ENCODE measurements at places on chromosomes 3 and 15.

GRCh38 chr15:80560601-80561400, 134.3 kb upstream of the ABHD17C start:
- DNase-seq, result no peak

- no peak for DNase-seq
Observed at GRCh38 chr3:30539772-30540171, 66.6 kb upstream of the TGFBR2 start.

- no peak for DNase-seq
Observed at GRCh38 chr15:91752081-91752785, 101.3 kb upstream of the SLCO3A1 start.

DNA sequence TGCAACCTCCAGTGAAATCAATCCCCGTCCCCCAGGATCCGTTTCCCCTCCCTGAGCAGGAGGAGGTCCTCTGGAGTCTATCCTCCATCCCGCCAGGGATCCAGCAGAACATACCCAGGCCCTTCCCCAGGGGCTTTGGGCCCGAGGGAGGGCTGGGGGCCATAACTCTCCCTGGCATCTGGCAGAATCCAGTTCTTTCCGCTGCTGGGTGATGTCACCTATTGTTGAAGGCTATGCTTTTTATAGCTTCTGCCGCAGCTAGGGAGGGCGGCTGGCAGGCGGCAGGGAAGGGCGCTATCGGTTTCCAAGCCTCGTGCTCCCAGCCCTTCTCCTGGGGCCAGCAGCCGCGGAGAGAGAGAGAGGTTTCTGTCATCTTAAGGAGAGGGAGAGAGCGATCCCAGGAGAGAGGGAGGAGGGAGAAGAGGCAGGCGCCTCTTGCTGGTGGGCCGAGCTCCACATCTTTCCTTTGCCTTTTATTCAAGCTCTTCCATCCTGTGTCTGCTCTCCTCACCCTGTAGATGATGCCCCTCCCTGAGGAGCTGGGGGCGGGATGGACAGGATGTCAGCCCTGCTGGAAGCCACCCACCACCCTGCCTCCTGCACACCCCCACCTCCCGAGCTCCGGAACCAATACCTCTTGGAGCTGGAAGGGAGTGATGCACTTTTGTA, 120.1 kb downstream of the ANP32A start:
- no peak for DNase-seq

GRCh38 chr3:71503525-71504249, 79.8 kb downstream of the FOXP1 start:
- DNase-seq, result no peak

GRCh38 chr3:136387031-136387430, 136.9 kb downstream of the PCCB start:
- DNase-seq, result no peak

GRCh38 chr3:171753665-171754408, 56.4 kb downstream of the PLD1 start:
- DNase-seq, result no peak

DNA sequence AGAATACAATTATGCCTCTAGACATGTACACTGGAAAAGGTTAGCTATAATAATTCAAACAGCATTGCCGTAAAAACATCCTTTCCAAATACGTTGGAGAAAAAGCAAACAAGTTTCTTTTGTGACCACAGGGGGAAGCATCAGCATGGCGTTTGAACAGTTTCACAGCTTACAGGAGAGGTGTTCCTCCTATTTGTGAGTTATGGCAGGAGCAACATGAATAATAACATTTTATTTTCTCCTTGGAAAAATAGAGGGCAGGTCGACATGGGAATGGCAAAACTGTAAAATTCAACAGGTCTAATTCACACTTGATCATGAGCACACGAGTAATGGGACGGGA, 39.7 kb upstream of the GADL1 start:
- no peak for DNase-seq

DNA sequence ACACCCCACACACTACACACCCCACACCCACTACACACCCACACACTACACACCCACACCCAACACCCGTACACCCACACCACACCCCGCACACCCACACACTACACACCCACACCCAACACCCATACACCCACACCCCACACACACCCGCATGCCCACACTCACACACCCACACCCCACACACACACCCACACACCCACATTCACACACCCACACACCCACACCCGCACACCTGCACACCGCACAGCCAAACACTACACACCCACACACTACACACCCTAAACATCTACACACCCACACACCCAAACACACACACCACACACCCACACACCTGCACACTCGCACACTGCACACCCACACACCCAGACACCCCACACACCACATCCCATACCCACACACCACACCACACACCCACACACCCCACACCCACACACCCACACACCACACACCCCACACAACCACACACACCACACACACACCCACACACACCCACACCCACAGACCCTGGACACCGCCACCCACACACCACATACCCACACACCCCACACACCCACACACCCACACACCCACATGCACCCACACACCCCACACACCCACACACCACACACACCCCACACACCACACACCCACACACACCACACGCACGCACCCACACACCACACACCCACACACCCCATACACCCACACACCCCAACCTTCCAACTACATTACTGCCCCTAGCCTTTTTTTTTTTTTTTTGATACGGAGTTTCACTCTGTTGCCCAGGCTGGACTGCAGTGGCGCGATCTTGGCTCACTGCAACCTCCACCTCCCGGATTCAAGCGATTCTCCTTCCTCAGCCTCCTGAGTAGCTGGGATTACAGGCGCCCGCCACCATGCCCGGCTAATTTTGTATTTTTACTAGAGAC, 16.9 kb downstream of the CEP19 start:
- no peak for DNase-seq

DNA sequence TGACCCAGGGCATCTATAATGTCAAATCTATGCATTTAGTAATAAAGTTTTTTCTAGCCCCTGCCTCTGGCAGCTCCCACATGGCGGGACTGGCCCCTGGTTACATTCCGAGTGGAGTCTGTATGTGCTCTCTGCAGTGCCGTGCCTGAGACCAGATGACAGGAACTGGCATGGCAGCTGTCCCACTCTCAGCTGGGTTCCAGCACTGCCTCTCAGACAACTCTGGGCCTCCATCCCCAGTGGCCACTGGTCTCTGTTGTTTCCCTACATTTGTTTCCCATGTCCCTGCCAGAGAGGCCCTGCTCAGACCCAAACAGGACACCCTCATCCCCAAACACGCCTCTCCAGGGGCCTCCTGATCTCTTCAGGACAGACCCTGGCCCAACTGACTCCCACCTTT, 109.3 kb downstream of the OCA2 start:
- DNase-seq, result no peak

GRCh38 chr3:71955240-71956068, 170.5 kb upstream of the PROK2 start:
- no peak for DNase-seq

GRCh38 chr15:20346082-20346805, 195.4 kb downstream of the GOLGA6L6 start:
- DNase-seq, result no peak

DNA sequence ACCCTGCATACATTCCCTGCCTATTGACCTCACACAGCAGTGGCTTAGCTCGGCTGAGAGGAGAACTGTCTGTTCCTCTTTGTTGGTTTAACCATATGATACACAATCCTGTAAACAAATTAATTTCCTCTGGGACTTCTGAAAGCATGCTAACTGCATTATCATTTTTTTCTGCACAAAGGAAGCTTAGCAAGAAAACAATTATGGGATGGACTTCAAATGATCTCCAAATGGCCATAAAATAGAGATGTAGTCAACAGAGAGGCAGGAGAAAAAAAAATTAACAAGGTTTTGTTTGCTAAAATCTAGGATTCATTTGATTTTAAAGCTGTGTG, 14.4 kb upstream of the TMC3 start:
- no peak for DNase-seq

DNA sequence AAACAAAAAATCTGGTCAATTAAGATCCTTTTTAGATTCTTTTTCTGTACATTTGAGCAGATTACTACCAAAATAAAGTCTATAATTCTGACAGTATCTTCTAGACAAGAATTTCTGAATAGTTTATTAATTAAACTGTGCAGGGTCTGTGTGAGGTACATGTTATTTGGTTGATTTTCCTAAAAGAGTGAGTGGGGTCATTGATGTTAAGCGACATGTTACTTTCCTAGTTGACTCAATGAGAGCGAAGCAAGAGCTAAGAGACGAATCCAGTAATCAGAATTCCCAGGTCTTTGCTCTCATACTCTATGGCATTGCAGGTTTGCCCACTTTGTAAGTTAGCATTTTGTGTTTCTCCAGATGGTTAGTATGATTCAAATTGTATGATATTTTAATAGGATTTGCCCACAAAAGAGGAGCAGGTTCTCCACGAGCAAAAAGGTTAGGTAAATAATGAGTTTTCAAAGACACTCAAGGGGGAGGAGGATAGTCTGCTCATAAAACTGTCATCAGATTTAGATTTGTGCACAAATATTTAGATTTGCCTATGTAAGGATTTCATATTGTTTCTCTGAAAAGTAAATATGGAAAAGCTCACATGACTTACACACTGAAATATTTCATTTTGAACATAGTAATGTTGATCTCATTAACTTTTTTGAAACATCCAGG, 217.2 kb upstream of the CGNL1 start:
- no peak for DNase-seq

DNA sequence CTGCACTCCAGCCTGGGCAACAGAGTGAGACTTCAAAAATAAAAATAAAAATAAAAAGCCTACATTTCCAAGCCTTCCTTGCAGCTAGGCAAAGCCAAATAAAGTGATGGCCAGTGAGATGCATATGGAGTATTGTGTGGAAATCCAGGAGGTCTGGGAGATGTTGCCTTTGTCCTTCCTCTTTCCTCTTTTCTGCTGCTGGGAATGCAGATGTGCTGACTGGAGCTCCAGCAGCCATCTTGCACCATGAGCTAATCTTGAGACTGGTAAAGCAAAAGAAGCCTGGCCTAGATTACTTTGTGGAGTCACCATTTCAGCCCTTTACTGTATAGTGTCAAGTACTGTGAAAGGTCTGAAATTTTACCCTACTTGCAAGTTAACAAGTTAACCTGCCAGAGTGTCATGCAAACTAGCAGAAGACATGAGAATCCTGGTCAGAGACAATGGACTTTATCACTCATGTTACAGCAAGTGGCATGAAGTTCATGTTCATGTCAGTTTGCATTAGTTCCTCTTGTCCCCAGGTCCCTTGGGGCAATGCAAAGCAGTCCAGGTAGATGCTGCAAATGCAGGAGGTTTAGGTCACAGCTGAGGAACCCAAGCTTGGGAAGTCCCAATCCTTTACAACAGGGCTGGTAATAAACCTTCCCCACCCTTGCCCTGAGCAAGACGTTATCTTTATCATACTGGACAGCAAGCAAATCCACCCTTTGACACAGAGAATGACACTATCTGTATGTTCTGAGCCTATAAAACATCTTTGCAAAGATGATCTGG, 103.1 kb downstream of the TLE3 start:
- peak; percentile 72 for DNase-seq

DNA sequence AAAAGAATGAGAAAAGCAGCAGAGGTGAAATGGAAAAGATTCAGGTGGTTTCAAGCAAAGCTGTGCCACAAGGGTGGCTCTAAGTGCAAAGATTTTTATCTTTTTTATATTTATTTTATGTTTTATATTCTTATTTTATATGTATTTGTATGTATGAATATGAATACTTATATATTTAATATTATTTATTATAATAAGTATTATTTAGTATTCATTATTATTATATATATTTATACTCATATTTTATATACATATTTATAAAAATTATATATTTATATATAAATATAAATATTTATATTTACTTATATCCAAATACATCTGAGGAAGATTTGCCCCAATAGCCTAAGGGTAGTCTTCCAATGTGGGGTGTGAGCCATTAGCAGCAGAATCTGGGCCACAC, 1002.0 kb downstream of the CADM2 start:
- DNase-seq, result no peak

DNA sequence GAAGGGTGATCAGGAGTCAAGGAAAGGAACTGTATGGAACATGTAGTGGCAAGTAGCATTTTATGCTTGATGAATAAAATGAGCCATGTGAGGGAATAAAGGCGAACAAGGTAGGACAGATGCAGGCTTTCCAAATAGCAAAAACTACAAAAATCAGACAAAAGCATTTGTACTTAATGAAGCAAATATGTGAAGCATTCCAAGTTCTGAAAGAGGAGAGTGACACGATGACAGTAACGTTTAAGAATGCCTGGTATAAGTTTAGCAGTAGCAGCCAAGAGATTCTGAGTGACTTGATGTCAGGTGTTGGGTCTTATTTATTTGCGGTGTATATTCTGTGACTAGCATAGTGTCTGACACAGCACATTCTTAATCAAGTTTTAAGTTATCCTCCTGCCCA, 408.2 kb upstream of the RASGRP1 start:
- DNase-seq, result no peak

DNA sequence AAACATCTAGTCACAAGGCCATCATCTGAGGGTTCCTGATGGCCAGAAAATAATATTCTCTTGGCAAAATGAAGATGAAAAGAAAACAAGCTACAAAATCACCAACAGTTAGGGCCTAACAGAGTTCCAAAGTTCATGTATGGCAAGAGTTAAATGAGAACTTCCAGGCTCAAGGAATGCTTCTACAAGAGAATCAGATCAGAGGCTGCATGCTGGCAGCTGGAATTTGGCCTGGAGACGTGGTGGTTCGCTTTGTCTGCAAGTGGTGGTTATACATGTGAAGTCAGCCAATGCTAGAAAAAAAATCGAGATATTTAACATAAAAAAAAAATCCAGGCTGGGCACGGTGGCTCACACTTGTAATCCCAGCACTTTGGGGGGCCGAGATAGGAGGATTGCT, 5.6 kb downstream of the SIAH2 start:
- DNase-seq, result no peak

DNA sequence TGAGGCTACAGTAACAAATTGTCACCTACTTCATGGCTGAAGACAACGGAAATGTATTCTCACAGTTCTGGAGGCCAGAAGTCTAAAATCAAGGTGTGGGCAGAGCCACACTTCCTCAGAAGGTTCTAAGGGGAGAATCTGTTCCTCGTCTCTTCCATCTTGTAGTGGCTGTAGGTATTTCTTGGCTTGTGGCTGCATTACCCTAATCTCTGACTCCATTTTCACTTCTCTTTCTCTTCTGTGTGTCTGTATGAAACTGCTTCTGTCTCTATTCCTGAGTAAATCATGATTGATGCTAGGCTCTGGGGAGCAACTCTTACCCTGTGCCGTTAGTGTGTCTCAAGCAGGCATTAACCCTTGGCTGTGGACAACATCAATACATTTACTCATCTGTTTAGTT, 164.7 kb downstream of the SQOR start:
- DNase-seq, result no peak

DNA sequence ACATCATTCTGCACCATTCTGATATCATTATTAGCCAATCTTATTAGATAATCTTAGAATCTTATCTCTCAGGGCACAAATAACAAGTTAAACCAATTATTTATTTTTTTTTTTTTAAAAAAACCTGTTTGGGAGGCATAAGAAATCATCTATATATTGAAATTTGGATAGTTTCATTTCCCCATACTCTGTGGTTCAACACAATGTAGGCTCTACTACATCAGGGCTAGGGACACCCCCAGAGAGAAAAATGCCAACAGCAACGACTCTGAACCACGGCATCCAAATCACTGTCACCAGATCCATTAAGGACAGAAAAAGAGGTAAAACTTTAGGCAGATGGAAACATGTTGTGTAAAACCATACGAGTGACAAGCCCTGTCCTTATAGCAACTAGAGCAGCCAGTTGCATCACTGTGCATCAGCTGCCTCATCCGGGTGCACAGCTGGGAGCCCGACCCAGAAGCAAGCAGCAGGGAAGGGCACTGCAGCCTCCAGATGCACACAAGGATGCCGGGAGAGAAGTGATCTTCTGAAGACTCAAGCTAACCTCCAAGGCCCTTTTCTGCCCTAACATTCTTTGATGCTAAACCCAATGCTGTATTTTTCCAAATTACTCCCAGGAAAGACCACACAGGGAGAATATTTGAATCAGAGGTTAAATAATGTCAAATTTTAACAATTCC, 381.1 kb downstream of the CTNNB1 start:
- peak; percentile 14 for DNase-seq

All from germinal center (tissue), 1 donor.